ENCODE measurements at places on chromosomes 4 and X.

DNA sequence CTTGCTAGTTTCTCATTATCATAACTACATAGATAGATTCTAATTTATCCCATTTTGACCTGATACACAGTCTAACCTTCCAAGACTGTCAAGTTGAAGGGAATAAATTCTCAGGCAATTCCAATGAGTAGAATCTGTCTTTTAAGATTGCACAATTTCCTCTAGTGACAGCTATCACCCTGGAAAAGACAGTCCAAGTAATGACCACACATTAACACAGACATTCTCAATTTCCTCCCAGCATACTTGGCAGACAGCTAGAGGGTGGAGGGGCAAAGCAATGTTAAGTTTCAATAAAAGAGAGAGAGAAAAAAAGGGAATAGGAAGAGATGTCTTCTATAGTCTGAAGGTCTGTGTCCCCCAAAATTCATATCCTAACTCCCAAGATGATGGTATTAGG is 234.7 kb downstream of the LDB2 start:
- DNase-seq, result no peak

GRCh38 chrX:38841750-38842149 is 40.5 kb downstream of the MID1IP1 start:
- no peak for DNase-seq

DNA sequence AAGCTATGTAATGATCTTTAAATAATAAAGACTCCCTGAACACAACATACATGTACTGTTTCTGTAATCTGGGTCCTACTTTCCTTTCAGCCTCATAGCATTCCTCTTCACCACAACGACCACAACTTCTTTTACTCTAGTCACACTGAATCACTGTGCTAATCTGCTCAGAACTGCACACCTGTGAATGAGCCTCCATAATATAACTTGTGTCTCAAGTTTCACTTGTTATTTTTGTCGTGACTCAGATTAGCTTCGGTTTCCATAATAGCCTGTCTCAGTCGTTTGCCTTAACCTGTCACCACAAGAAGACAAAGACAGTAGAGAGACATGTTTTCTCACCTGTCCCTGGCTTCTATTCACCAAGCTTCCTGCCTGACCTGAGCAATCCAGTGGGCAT is 61.8 kb downstream of the MAGED1 start:
- DNase-seq, result no peak

DNA sequence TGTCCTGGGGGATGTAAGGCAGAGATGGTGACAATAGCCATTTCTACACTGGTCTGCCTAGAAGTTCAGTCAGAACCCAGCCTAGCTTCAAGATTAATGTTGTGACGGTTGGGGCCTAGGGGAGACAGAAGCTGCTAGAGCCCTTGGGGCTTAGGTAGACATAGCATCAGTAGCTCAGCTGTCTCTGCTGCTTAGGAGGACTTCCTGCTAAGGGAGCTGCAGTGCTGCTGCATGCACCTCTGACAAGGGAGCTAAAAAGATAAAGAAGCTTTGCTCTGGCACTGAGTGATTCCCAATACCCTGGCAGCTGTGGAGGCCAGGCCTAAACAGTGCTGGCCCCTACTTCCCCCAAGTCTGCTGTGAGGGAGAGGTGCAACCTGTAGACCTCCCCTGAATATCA is 116.0 kb downstream of the CT47B1 start:
- no peak for DNase-seq

DNA sequence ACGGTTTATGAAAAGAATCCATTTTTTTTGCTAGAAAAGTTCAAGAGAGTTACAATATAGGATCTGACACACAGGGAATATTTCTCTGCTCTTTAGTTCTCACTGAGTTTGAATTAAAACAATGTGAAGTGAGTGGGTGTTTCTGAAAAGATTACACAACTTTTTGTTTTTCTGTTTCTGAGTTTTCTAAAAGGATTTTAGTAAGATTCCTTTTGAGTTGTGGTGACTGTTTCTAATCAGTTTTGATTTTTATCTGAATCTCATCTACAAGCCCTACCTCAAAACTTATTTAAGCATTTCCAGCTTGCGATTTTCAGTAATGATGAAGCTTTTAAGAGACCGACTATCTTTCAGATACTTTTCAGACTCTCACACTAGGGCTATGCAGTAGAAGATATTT is 141.7 kb downstream of the GPAT3 start:
- DNase-seq, result no peak

GRCh38 chr4:126954537-126955291 is 678.0 kb upstream of the INTU start:
- DNase-seq, result no peak

DNA sequence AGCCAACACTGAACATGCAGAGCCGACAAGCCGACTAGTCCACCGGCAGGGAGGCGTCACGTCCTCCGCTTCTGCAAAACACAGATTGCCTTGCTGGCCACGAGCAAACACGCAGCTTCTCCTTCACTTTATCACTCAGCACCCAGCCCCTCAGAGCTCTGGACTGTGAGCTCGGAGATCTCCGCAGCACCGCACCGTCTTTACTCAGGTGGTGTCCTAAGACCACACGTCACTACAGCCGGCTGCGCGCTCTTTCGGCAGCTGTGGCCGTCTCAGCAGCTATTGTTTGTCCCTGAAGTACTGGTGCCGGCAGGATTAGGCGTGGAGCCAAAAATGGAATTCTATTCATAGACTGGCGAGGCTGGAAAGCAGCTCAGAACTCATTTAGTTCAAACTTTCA is 72.0 kb downstream of the FAT1 start:
- no peak for DNase-seq

DNA sequence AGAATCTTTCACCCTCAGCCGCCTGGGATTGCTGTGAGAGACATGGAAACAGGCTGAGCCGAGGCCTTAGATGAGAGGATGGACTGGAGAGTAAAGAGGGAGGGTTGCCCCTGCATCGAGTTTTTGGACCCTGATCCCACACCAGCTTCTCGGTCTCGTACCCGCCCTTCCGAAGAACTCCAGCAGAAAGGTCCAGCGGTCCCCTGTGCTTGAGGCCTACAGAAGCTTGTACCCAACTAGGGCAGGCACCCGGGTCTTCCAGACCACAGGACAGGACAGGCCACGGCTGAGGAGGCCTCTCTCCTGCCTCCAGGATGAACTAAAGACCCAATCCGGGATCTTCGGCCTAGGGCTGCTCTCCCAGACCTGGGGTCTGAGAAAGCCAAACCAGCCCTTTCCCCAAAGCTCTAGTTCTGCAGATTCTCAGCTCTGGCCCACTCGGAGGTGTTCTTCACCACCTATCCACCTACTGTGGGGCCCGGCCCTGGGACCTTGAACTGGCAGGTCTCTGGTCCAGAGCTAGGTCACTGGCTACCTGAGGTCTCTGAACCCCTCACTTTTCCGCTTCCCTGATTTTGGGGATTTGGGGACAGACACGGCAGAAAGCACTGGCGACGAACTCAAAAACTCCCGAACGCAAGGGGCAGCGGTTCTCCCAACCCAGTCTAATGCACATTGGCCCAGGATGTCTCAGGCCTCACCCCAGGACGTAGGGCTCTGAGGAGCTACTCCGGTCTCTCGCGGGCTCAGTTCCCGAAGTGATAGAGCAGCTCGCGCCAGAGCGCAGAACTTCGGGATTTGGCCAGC is 1.1 kb downstream of the NKX3-2 start:
- DNase-seq, result no peak

DNA sequence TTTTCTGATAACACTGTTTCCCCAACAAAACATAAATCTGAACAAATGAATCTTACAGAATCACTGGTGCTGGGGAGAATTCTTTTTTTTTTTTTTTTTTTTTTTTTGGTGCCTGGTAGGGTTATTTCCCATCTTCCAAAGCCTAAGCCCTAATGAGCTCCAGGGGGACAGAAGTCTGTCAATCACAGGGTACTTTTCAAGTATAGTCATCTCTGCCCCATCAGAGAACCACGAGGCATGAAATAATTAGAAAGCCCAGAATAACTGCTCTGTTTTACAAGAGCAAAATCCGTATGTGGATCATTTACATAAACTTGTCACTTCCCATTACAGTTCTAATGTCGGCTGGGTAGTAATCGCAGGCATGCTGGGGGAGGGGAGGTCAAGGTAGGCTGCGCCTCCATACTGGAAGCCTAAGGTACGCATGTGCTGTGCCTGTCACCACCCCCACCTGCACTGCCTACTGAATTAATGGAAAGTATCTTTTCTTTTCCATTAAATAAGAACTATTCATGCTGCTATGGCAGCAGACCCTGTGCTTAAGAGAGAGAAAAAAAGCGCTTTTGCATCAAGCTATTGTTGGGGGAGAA is 164.7 kb upstream of the LEF1 start:
- no peak for DNase-seq

- DNase-seq, result peak; percentile 14
These were observed 108.0 kb downstream of the SLIT2 start for GRCh38 chr4:20359692-20360091.

DNA sequence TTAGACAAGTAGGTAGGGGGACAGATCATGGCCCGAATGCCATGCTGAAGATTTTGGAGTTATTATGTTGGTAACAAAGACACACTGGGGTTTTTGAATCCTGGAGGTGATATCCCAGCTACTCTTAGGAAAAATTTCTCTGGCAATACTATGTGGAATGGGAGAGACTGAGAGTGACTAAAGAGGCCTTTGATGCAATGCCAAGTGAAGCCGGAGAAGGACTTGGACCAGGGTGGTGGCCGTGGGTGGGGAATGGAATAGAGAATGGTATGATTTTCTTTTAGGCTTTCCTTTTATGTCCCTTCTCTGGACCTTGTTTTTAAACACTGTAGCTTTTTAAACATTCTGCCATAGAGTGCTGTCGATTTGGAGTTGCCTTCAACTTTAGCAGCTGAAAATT is 141.6 kb downstream of the DCLK2 start:
- no peak for DNase-seq

GRCh38 chr4:38232741-38233140 is 272.5 kb downstream of the PTTG2 start:
- no peak for DNase-seq

DNA sequence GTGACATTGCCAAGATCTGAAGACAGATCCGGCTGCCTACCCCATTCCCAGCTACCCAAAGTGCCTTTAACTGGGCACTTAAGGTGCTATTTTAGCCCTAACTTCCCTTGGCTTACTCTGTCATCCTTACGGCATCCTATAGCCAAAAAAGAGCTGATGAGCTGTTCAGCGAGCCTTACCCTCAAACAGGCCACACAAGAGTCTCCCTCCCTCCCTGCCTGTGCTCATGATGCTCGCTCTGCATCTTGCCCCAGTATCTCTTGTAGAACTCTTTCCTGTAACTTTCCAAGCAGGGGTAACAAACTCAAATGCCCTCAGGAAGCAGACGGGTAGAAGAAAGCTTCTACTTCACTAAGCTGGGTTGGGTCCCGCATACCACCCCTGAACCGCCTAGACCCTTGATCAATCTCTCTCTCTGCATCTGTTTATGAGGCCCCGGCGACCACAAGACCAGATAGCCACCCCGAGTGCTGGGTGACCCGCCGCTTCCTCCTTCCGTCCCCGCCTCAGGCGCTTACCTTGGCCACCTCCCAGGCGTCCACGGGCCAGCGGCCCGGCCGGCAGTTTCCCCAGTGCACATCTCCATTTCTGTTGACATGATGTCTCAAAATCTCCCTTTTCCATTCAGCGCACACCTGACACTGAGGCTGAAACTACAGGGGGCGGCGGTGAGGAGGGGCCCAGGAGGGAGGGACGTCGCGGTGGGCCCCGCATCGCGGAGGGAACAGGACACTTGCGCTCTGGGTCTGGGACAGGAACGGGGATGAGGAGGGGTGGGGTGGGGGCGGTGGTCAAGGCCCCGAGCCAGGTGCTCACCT is 663 bp downstream of the CXorf38 start:
- DNase-seq, result peak; percentile 37

GRCh38 chr4:184392748-184393559 is 81.4 kb downstream of the IRF2 start:
- peak; percentile 96 for DNase-seq

DNA sequence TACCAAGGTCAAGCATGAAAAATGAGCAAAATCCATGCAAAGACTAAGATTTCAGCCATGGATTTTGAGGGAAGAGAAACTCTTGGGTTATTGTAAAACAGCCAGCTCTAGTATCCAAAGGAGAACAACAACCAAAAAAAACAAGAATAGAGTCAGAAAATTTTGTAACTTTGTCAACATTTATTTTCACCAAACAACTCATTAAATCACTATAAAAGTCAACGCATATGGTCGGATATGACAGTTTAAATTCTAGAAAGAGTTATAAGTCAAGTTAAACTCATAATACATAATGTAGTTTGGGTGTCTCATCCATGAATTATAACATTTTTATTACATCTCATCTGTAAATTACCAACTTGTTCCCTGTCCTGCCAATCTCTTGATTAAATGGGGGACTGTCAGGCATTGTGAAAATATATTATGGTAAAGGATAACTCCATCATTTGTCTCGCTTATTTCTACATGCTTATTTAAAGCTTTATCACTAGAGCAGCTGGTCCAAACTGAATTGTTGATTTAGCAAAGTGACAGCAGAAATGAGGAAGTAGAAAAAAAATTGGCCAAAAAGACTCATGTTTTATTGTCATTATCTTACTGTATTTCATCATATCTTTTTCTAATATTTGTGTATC is 224.8 kb upstream of the NOCT start:
- DNase-seq, result no peak

DNA sequence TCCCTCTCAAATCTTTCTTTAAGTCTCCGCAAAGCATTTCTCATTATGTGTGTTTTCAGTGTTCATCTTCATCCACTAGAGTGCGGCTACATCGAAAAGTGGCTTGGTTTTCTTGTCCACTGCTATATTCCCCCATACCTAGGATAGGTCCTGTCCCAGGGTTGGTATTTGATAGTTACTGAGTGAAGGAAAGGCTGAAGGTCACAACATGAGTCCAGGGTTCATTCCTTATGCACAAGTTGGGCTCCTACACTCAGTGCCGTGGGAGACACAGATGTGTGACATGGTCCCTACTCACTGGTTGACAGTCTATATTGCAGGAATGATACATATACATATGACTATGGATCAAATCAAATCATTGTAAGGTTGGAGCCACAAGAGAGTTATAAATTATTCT is 55.4 kb upstream of the RELL1 start:
- DNase-seq, result no peak

DNA sequence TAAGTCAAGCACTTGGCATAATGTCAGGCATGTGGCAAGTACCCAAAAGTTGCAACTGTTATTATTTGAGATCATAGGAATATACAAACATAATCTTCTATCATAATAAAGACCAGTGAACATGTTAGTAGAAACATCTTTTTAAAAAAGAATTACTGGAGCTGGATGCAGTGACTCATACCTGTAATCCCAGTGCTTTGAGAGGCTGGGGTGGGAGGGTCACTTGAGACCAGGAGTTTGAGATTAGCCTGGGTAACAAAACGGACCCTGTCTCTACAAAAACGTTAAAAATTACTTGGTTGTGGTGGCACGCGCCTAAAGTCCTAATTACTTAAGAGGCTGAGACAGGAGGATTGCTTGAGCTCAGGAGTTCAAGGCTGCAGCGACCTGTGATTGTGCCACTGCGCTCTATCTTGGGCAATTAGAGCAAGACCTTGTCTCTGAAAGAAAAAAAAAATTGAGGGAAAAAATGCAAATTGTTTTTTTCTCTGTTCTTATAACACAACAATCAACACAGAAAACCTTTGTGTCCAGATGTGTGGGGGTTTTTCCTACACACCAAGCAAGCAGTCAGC is 284.3 kb downstream of the ARHGAP10 start:
- DNase-seq, result no peak

GRCh38 chr4:163063891-163064290 is 102.8 kb downstream of the NAF1 start:
- no peak for DNase-seq
